Mucosa of gallbladder (tissue), 1 donor: ENCODE measurements at places on chromosomes 5 and 9. TPM values are rescaled to one million over a fixed set of nuclear protein-coding genes. Genes with fewer than 3 reads are reported as not detected.

DNA sequence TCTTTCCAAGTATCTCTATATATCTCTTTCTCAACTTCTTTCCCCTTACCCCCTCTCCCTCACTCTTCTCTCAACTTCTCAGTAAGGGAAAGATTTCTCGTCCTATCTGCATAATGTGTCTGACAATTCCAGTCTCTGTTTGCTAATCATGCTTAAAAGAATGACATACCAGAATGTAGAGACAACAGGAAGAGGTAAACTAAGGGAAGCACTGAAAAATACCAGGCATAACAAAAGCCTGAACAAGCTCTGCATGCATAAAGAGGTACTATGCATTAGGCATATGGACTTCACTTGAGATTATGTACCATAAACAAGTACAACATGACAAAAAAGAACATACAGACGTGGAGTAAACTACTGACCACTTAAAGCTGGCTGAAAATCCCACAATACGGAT lies 62.6 kb downstream of the SEMA5A start:
- no peak for DNase-seq

GRCh38 chr9:3857673-3858072 lies 331.9 kb upstream of the RFX3 start:
- no peak for DNase-seq

Gene MARVELD2
- total RNA-seq, result 47.1 TPM

Gene HARS1
- total RNA-seq, result 45.5 TPM

Gene VLDLR
- 23.8 TPM for total RNA-seq
